Stimulated activated CD4-positive, alpha-beta T cell treated with anti-CD3 and anti-CD28 coated beads, Interleukin-1b, Interleukin-23, amount 100 ng/mL, for 1 hour (primary cell): ENCODE measurements at places on chromosomes 11 and 22.

GRCh38 chr22:22167791-22168189 lies 76.8 kb upstream of the VPREB1 start:
- no peak for DNase-seq

- no peak for DNase-seq
These were observed 6.9 kb downstream of the VWA5A start for GRCh38 chr11:124122123-124122522.

DNA sequence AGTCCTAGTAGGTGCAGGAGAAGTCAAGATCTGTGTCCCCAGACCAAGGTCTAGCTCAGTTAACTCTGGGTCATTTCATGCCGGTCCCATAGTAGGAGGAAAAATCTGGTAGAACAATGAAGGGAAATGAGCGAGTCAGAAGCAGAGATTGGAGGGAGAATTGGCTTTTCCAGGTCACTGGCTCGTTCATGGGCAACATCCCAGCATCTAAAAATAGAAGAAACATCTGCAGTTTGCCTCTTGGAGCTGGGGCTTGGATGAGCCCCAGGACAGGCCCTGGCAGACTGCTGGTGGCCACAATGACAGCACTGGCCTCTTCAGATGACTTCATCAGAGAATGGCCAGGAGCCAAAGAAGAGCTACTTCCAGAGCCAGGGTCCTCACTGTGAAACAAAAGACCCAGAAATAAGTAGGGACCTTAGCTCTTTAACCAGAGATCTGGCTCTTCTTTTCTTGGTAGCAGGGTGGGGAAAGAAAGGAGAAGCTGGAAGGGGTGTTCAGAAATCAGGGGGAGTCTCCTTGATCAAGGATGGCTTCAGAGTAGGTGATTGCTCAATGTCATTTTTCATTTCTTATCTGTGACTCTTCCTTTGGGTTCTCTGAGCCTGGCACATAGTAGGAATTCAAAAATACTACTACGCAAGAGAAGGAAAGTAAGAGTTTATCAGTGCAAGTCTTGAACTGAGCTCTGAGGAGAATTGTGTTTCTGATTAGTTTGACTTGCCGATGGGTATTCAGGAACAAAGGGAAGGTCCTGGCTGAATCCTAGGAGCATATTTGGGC lies 102.6 kb downstream of the TMPRSS5 start:
- DNase-seq: no peak

- no peak for DNase-seq
These were observed 1339.5 kb downstream of the BRD1 start for GRCh38 chr22:48488149-48488551.

- no peak for DNase-seq
These were observed 114.8 kb upstream of the NAV2 start for GRCh38 chr11:19597876-19598275.

DNA sequence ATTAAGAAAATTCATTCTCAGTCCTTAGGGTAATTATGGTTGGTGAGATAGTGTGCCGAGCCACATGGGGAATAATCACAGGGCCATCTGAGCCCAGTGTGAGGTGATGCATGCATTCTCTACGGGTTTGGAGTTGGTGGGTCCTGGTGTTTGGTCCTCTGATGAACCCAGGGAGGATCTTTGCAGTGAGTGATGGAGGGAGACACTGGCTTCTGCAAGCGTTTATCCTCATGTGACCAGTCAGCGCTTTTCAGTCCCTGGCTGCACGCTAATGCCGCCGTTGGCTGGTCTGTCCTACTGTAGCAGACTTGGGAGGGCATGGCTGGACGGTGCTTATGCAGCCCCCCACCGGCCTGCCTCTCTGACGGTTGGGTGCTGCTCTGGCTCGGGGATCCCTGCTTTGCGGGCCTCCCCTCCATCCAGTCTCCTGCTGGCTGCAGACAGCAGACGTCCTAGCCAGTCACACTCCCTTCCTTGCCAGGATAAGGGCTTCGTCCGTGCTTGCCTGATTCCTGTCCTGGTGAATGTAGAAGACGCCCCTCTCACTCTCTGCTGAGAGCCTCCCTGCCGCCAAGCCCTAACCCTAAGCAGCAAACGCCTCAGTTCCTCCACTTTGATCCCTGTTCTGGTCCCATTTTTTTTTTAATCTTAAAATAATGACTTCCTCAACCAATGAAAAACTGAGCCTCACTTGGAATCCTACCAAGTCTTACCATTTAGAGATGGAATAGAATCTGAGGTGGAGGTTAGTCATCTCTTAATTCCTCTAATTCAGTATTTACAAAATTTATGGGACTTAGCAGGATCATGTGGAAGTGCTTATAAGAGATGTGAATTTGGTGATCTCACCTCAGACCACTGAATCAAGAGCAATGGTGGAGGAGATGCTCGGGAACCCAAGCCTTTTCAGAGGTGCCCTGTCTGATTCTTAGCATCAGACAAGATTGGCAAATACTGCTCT lies 143.7 kb upstream of the SORL1-AS1 start:
- no peak for DNase-seq

- no peak for DNase-seq
These were observed 335 bp upstream of the SEZ6L start for GRCh38 chr22:26168939-26169314.

DNA sequence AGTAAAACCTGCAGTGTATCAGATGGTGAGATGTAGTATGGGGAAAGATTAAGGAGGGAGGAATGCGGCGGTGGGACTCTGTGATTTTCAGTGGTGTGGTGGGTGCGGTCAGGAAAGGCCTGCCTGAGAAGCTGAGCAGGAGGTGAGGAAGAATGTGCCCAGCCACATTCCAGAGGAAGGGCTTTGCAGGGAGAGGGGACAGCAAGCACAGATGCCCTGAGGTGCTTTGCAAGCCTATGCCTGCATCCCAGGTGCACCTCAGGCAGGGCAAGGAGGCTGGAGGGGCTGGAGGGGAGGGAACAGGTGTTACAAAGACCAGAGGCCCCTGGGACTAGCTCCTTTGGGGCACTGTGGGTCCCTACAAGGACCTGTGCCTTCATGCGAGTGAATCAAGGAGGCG lies 42.1 kb downstream of the MYO7A start:
- no peak for DNase-seq
